Stimulated activated CD4-positive, alpha-beta T cell treated with anti-CD3 and anti-CD28 coated beads, TNF-alpha, amount 100 ng/mL, for 4 hours (primary cell): ENCODE measurements at places on chromosomes 7 and 10.

GRCh38 chr10:75624638-75625037 is 193.2 kb downstream of the LRMDA start:
- no peak for DNase-seq

DNA sequence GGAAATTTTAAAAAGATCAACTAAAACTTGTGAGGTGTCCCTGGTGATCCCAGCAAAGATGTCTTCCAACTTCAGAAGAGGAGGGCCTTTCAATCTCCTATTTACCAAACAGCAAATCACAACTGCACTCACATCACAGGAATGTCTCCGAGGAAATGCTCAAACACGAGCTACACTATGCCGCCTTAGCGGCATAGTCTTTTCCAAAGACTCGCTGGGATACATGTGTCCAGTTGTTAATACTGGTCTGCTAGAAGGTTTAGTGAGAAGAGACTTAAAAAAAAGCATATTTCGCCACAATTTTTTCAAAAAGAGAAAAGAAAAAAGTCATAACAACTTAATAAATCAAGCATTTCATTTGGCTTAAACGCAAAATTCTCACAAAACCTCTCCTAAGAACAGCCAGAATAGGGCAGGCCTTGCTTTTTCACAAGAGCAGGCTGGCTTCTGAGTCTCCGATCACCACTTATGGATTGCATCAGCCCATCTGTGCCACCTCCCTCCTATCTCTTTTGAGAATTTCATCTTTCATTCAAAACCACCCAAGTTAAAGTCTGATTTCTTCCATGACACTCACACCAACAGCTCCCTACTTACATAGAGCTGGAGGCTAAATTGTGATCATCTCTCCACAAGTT is 66.1 kb downstream of the GNA12 start:
- no peak for DNase-seq

- DNase-seq: no peak
Measured at GRCh38 chr10:54667136-54667535, 133.9 kb downstream of the PCDH15 start.

DNA sequence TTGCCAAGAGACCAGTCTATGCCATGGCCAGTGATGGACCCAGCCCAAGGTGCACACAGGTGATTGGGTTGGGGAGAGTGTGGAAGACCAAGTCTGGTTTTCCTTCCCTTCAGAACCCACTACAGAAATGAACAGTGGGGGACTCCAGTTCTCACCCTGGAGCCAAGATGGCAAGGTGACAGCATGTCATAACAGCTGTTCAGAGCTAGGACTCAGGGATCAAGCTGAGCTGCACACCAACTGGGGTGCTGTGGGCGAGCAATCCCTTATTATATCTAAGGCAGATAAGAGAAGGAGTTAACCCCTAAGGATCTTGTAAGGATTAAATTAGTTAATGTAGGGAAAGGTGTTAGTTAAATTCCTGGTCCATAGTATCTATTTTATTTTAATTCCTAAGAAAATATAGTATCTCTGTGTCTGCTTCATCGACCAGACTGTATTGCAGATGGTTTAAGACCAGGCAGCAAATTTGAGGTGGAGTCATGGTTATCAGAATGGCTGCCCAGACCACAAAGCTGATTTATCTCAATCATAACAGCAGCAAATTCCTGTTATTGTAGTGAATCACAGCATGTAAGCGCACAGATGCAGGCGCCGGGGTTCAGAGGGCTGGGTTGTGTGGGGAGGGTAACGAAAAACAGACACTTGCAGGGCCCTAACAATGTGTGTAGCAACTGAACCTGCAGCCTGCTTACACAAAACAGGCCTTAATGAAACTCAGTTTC is 208.7 kb upstream of the ZNF32 start:
- no peak for DNase-seq

- DNase-seq: no peak
Measured at GRCh38 chr10:78752221-78752620, 316.5 kb upstream of the ZMIZ1 start.

- DNase-seq: no peak
Measured at GRCh38 chr10:75110006-75110632, 1.3 kb upstream of the SAMD8 start.

GRCh38 chr10:35506741-35507140 is 98.4 kb upstream of the GJD4 start:
- DNase-seq: no peak

GRCh38 chr10:73730153-73730906 is 13.8 kb upstream of the SEC24C start:
- peak; percentile 82 for DNase-seq

- DNase-seq: no peak
Measured at GRCh38 chr10:8034466-8035005, 20.0 kb upstream of the GATA3 start.

- no peak for DNase-seq
Measured at GRCh38 chr7:50584386-50584785, 19.2 kb upstream of the DDC start.

DNA sequence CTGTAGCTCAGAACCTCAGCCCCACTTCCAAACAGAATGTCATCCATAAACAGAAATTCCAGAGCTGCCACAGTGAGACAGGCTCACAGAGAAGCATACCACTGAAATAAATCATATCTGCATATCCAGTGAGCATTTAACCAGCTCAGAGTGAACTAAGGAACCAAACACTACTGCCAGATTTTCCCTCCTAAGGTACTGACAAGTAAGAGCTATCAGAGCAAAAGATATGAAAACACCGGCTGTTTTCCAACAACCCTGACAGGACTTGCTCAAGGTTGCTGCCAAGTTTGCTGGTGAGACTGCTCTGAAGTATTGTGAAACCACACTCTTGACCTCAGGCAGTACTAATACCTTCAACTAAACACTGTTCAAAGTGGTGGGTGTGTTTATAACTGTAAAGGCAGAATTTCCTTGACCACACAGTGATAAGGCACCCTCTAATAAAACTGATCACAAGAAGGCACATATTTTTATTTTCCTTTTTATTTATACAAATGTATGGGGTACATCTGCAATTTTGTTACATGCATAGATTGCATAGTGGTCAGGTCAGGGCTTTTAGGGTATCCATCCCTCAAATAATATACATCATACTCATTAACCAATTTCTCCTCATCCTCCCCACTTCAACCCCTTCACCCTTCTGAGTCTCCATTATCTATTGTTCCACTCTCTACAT is 18.3 kb downstream of the SGMS1 start:
- no peak for DNase-seq

DNA sequence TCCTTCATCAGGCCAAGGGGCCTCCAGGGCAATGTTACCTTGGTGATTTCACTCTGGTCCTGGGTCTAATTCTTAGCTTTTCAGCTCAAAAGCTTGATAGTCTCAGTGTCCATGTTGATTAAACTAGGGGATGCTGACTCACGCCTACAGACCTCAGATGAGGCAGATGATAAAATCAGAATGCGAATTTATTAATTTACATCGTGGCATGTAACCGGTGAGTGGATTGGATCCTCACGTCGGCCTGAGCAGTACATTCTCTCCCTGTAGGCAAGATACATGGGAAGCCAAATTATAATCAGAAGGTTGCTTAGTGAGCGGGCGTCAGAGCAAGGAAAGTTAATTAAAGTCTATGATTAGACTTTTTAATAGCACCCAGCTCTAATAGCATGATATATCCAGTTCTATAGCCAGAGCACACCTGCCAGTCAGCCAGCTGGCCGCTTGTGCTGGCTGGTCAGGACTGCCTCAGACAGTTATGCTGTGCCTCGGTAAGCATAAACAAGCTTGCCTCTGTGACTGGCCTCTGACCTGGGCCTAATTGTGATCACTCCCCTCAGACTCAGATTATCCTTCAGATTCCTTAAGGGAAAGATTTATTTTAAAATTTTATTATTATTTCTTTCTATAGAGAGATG is 20.2 kb upstream of the CPA5 start:
- no peak for DNase-seq

DNA sequence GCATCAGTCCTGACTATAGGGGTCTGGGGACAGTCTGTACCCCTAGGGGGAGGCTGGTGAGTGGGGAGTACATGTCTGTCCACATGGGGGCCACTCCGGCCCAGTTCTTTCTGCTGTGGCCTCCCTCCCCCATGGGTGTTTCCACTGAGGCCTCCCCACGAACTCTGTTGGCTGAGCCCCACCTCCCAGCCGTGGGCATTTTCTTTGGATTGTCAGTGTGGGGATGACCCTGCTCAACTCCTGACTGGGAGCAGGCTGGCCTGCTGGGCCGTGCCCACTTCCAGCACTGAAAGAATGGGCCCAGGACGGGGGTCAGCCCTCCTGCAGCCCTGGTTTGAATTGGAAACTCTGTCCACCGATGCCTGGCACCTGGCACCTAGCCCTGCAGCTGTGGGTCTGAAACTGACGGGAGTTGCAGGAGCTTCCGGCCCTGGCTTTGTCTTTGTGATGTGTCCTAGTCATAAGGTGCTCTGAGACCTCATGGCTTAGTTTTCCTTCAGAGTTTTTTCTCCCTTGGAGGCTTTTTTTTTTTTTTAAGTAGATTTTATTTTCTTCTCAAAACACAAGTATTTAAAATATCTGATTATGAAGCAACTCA is 46.5 kb downstream of the LHPP start:
- no peak for DNase-seq

- no peak for DNase-seq
Measured at GRCh38 chr10:103514244-103514643, 20.7 kb downstream of the NEURL1 start.

DNA sequence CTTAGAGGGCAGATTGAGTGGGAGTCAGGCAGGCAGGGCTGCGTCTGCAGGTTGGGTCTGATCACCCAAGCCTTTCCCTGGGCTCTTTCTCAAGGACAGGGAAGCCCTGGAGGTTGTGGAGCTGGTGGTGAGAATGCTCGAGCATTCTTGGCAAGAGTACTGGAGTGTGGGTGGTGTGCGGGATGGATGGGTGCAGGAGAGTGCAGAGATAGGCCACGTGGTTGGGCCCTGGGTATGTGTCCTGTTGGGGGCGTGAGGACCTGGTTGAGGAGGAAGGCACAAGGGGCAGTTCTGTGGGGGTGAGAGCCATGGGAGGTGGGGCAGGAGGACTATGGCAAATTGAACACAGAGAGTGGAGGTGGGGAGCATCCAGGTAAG is 135.9 kb downstream of the PTPN20 start:
- DNase-seq: no peak

DNA sequence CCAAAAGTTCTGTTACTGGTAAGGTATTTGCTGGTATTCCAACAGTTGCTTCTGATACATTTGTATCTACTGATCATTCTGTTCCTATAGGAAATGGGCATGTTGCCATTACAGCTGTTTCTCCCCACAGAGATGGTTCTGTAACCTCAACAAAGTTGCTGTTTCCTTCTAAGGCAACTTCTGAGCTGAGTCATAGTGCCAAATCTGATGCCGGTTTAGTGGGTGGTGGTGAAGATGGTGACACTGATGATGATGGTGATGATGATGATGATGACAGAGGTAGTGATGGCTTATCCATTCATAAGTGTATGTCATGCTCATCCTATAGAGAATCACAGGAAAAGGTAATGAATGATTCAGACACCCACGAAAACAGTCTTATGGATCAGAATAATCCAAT is 131.0 kb downstream of the AASS start:
- no peak for DNase-seq

- no peak for DNase-seq
Measured at GRCh38 chr7:107453388-107453787, 16.5 kb upstream of the GPR22 start.

DNA sequence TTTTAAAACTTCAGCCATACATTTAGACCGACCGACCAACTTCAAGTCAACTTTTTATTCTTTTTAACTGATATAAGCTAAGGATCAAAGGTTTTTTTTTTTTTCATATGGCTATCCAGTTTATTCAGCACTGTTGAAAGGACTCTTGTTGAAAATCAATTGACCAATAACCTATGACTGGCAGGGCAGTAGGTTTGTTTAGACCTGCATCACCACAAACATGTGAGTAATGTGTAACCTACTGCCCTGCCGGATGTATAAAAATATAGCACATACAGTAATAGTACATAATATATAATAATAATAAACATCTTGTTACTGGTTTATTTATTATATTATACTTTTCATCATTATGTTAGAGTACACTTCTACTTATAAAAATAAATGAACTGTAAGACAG is 434.6 kb upstream of the SEMA3A start:
- no peak for DNase-seq

DNA sequence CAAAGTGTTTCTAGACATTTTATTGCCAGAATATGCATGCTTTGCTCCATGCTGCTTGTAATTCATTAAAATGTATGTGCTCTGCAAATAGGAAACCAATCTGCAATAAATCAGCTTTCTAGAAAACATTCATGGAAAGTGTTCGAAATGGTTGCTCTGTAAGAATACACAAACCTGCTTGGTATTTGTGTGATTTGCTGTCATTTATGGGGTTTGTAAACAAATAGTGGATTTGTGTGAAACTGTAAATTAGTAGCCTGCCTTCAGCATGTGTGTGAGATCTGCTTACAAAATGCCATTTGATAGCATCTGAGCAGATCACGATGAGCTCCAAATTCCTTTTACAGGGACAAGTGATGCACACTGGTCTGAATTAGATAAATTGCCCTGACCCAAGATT is 219.0 kb upstream of the CSTF2T start:
- DNase-seq: no peak

DNA sequence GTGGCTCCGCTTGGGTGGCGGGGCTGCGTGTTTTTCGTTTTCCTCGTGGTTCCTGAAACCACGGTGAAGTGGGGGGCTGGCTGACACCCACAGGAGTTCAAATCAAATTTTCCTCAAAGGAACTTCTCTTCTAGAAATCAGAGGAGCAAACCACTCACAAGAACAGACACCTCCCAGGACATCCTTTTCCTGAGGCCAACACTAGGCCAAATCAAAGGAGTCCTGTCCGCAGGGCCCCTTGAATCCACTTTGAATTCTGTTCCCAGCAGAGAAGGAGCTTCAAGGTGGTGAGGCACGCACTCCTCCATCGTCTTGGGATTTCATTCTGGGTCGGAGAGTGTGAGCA is 29.9 kb upstream of the ZNF273 start:
- DNase-seq: no peak

DNA sequence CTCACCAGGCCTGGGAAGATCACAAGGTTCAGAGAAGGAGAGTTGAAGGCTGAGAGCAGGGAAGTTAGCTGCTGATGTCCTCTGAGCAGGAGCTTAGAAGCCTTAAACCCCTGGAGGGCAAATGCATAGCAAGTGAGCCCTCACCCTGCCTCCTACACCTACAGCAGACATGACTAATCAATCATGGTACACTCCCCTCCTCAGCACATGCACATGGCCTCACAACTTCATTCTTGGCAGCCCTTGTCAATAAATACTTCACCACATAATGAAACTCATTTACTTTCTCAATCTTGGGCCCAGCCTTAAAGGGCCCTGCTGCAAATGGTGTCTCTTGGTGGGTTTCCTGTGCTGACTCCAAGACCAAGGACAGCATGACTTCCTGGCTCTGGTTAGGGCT is 12.9 kb downstream of the MMRN2 start:
- DNase-seq: no peak
